ENCODE measurements at places on chromosomes 2 and 18.

GRCh38 chr2:10035053-10035422, 8.3 kb upstream of the KLF11 start:
- DNase-seq, result no peak

DNA sequence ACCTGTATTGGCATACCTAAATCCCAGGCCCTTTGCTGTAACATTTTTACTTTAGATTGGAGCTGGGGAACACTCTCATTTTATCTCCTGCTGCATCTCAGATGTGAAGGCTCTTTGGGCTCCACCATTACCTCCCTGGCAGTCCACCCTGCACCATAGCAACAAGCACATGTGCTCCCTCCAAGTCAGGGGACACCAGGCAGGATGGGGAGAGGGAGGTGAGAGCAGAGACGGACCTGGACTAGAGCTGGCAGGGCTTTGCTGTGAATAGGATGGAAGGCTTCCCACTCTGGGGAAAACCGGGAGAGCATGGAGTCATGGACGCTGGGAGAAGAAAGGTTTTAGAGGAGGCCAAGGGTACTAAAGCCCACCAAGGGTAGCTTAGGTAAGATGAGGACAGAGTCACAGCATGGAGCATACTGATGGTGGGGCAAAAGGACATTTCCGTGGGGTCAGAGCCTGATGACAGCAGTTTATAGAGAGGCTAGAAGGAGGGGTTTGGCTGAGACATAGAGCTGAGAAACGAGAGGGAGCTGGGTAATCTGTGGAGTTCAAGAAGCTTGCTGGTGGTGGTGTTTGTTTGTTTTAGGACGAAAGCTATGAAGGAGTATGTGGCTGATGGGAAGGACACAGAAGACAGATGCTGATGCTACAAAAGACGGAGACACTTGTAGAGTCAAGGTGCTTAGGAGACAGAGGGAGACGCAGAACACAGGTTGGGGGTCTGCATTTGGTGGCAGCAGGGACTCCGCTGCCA, 134.8 kb downstream of the COL6A3 start:
- no peak for DNase-seq

GRCh38 chr2:236971919-236972381, 113.7 kb upstream of the COPS8 start:
- no peak for DNase-seq

DNA sequence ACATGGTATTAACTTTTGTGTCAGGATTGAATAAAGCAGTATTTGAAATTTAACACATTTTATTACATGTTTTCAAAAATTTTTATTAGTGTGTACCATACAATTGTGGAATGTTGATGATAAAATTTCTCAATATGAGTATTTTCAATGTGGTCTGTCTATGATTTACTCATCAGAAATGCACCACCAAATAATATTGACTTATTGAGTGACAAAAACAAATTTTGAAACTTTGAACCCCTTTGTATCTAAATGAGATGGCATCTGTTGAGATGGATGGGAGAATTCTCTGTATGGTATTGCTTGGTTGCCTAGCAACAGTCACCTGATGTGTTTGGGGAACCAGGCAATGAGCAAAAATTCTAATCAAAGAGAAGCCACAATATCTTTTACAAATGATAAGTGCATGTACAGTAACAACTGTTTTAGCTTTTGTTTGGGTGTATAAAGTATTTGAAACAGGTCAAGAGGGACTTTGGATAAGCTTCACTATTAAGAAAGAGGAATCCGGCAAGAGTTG, 400.1 kb downstream of the CCDC85A start:
- no peak for DNase-seq

DNA sequence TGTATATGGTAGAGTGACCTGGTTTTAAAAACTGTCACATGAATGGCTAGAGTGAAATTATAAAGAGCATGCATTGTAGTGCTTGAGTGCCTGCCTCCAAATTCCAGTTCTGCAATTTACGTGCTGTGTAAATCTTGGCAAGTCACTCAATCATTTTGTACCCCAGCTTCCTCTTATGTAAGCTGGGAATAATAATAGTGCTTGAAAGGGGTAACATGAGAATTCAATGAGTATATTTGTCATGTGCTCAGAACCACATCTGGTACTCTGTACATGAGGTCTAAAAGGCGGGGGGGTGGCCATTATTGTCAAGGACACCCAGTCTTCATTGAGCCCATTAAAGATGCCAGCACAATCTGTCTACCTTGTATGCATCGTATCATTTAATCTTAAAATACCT, 214.8 kb downstream of the MC4R start:
- DNase-seq, result no peak

- no peak for DNase-seq
These were observed 14.3 kb downstream of the EDAR start for GRCh38 chr2:108974674-108975073.

- DNase-seq, result no peak
These were observed 139.6 kb downstream of the INSIG2 start for GRCh38 chr2:118227698-118228508.

DNA sequence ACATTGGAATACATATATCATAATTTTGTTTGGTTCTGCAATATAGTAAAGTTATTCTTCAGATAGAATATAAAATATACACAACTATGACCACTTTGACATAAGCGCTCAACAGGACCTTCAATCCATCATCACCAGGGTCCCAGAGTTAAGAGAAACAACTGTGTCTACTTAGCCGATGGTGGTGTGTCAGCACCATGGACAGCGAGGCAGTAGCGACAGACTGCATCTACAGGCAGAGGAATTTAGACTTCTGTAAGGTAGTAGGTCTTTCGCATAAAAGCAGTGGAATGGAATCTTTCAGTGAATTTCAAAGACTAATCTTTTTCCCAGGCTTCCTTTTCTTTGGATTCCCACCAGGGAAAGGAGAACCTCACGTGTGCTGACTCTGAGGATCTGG, 20.5 kb upstream of the LRPPRC start:
- no peak for DNase-seq

DNA sequence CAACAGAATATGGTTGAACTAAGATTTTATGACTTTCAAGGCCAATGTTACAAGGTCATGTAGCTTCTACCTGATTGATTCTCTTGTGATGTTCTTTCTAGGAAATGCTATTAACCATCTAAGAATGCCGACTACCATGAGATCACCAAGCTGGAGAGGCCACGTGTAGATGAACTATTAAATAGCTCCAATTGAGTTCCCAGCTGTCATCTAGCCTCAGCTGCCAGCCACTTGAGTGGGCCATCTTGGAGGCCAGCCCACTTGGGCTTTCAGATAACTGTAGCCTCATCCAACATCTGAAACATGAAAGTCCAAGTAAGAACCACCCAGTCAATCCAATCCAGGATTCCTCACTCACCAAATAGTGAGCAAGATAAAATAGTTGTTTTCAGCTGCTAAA, 376.9 kb upstream of the TMEFF2 start:
- no peak for DNase-seq

DNA sequence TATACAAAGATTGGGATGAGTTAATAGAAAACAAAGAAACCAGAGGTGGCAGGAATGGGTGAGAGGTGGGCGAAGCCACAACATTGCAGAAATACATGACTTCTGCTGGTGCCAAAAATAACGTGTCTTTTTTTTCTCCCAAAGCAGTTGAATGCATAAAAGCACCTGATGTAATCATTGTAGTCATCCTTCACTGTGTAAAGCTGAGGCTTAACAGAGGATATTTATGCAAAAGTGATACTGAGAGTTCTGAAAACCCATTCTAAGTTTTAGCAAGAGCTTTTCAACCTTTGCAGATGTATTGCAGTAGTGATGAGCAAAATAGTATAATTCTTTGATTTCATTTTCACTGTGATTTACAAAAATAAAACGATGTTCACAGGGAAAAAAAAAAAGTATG, 173.0 kb downstream of the PTGR3 start:
- no peak for DNase-seq

DNA sequence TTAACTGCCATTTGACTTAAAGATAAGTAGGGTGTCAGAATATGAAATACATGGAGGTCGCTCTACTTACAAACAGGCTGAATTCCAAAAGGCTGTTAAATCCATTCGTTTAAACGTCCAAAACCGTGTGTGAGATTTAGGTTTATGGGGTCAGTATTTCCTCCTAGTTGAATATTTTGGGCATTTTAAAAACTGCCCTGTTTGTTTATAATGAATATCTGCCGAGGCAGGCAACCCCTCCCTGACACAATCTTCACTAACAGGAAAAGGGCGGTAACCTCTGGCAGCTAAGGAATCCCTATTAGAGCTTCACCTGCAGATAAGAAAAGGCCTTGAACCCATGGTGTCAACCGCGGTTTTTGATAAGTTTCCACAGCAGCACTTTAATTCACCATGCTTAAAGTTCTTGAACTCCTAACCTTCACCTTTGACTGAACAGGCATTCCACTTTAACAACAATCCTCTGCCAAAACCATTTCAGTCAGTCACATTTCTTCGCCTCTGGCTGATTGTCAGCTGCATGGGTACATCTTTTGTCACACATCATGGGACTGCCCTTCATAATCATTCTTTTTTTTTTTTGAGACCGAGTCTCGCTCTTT, 17.8 kb downstream of the TRAK2 start:
- no peak for DNase-seq

GRCh38 chr2:43169099-43169945, 57.1 kb downstream of the ZFP36L2 start:
- DNase-seq, result no peak

DNA sequence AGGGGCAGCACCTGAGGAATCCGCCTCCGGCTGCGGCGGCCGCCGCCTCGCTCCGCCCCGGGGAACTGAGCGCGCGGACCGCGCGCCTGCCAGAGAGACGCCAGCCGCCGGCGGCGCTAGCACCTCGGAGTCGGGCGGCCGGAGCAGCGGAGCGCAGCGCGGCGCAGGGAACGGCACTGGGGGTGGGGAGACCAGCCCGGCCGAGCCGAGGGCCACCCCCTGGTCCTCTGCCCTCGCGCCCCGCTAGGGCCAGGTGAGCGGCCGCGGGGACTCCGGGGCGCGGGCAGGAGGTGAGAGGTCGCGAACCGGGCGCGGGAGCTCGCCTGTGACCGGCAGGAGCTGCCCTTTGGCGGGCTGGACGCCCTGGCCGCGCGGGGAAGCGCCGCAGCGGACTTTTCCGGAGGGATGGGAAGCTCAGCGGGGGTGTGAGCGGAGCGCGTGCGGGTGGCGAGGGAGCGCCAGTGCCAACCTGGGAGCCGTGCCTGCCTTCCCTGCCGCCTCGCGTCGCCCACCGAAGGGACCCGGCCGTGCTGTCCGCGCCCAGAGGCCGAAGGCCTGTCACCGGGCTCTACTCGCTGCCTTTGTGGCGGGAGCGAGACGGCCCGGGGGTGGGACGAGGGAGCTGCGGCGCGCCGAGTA, at the start of gene GREB1L:
Gene GREB1L, plus strand, starts transcription at position 92 of the 639 bp plus-strand sequence. CDS start 141,287 bp downstream, outside the sequence.
- peak; percentile 3 for DNase-seq

DNA sequence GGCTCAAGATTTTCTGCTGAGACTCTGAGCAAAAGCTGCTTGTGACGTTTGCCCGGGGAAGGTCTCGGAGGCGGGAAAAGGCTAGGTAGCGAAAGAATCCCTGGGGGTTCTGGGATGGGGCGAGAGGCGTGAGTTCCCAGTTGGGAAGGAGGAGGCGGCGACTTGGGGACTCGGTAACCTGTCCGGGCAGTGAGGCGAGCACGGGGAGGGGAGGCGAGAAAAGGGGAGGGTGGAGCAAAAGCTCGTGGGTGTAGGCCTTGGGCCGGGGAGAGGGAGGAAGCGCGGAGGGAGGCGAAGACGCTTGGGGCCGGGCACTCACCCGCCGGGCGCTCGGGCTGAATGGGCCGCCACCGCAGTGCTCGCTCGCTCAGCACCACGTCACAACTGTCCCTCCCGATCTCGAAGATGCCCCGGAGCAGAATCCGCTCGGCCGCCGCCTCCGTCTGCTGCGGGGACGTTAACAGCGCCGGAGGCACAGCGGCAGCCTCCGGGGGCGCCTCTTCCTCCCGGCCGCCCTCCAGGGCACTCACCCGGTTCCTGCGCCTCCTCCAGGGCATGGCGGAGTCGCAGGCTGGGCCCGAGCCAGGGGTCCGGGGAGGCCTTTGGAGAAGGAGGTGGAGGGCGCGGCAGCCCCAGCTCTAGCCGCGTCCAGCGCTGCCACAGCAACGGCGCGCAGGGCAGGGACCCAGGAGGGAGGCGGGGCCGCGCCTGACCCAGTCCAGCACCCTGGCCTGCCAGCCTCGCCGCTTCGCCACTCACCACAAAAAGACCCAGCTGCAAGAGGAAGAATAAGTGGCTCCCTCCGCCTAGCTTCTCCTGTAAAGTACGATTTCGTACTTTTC, at the start of gene CERKL:
Gene CERKL, minus strand, starts transcription at position 656 of the 842 bp plus-strand sequence. Its CDS starts 99 bp downstream, at position 557.
- no peak for DNase-seq

GRCh38 chr18:69870736-69871135, 76.9 kb downstream of the CD226 start:
- no peak for DNase-seq

- no peak for DNase-seq
These were observed 768.9 kb upstream of the CDH7 start for GRCh38 chr18:64981915-64982314.

DNA sequence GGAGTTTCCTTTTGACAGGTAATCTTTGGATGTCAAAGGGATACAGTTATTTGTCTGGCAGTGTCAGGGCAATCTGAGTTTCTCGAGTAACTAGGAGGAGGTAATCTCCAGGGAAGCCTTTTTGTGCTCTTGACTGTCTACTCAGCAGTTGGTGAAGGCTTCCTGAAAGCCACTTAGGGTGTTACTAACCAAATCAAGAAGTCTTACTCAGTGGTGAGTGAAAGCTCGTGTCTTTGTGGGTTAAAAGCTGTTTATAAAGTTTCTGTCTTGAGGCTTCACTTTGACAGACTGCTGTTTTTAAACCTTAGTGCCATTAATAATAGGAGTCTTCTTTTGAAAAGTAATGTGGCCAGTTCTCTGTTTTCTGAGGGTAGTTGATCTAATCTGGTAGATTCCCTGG, 1.7 kb downstream of the THSD7B start:
- DNase-seq, result no peak

DNA sequence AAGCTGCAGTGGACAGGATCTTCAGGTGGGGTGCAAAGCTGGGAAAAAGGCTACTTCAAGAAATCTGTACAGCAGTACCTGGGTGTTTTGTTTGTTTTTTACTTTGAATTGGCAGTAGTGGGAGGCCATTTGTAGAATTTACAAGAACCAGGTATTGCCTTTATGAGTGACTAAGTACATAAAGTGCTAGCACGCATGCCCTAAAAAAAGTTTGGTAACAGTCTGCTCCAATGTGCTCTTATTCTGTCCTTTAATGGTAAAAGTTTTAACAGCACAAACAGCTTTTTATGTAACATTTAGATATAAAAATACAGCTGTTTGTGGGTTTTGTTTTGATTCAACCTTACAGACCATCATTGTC, 17.2 kb downstream of the REV1 start:
- no peak for DNase-seq

DNA sequence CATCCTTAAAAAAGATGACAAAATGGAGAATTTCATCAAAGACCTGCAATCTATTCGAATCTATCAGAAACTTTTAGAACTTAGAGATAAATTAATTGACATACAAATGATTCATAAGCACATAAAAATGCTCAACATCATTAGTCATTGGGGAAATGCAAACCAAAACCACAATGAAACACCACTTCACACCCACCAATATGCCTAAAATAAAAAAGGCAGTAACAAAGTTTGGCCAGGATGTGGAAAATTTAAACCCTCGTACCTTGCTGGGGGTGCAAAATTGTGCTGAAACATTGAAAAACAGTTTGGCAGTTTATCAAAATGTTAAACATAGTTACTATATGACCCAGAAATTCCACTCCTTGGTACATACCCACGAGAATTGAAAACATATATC, 11.5 kb upstream of the EIF2AK3 start:
- DNase-seq, result no peak

- DNase-seq, result no peak
These were observed 485.1 kb downstream of the THSD7B start for GRCh38 chr2:137250401-137250800.

Measured in stimulated activated CD4-positive, alpha-beta T cell treated with anti-CD3 and anti-CD28 coated beads, TNF-alpha, amount 100 ng/mL, for 48 hours (primary cell).